Stimulated activated naive B cell treated with anti-CD40 and anti-IgM and Interleukin-4, amounts not matched to agents 10 μg/mL and 1 μg/mL and 100 μg/mL, for 72 hours (primary cell): ENCODE measurements at places on chromosomes 5 and 9.

GRCh38 chr9:126862104-126862761 is 1.8 kb downstream of the ZBTB34 start:
- peaks cover 22% of the 10 kb centered on the region for H3K36me3 ChIP-seq
- H3K4me1 ChIP-seq = peaks cover 57% of the 10 kb centered on the region
- no peak for DNase-seq
- peaks cover 4% of the 10 kb centered on the region for H3K27me3 ChIP-seq
- H3K27ac ChIP-seq = peak overlapping the region; percentile 48

DNA sequence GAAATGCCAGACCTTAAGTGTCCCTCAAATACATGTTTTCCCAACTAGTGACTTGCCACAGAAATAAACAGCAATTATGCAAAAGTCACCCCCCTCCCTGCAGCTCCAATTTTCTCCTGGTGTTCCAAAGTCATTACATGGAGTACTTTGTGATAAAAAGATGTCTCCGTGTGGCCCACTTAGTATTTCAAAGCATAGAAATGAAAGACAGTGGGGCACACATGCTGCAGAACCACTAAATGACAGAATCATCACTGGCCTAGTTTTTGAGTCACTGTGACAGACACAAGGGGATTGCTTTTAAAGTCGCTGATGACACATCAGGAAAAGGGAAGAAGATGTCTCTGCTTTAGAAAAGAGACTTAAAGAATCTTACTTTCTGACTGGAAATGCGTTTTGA is 323.4 kb downstream of the PSAT1 start:
- no peak overlapping the region for H3K4me3 ChIP-seq
- H3K27ac ChIP-seq = no peak overlapping the region
- H3K36me3 ChIP-seq = no peaks in the 10 kb centered on the region

GRCh38 chr5:9713356-9713755 is 83.2 kb upstream of the TAS2R1 start:
- H3K4me3 ChIP-seq = no peak overlapping the region
- no peaks in the 10 kb centered on the region for H3K36me3 ChIP-seq
- H3K27ac ChIP-seq = no peak overlapping the region
- no peak for DNase-seq

- H3K4me3 ChIP-seq = peak overlapping the region; percentile 61
- H3K36me3 ChIP-seq = no peaks in the 10 kb centered on the region
- H3K4me1 ChIP-seq = peaks cover 57% of the 10 kb centered on the region
- peak overlapping the region; percentile 97 for H3K27ac ChIP-seq
Measured at GRCh38 chr9:113622600-113623400, 159.3 kb downstream of the RGS3 start.

DNA sequence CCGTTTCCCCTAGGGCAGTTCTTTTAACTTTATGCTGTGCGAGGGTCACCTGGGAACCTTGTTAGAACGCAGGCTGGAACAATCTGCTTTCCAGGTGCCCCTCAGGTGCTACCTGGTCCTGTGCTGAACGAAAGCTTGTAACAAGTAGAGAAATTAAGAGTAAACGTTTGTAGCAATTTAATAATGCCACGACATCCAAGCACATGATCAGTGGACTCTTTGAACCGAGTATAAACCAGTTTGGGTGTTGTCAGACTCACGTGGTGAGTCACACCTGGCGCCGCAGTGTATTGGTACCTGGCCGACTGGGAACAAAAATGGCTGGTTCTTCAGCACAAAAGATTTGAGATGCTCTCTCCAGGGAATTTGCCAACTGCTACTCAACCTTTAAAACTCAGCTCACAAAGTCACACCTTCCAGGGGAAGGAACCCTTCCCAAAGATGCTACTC is 926 bp upstream of the MYO10 start:
- peaks cover 11% of the 10 kb centered on the region for H3K4me1 ChIP-seq
- peaks cover 2% of the 10 kb centered on the region for H3K36me3 ChIP-seq
- peak overlapping the region; percentile 34 for H3K4me3 ChIP-seq
- DNase-seq = no peak
- no peak overlapping the region for H3K27ac ChIP-seq
- H3K27me3 ChIP-seq = peaks cover 52% of the 10 kb centered on the region

DNA sequence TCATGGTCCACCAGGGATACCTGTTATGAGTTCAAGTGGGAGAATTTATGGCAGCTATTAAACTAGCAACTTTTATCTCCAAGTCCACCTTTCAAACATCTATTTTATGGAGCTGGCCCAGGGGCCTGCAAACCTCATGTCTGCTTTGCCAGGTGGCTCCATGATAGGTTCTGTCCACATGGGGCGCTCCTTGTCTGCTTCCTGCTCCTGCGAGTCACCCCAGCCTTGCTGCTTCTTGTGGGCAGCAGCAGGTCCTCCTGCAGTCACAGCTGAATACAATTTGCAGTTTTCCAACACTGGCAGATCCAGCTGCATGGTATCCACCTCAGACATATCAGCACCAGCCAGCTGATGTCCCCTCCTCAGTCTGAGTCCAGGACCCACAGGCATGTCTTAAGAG is 39.6 kb upstream of the FRRS1L start:
- H3K27ac ChIP-seq = no peak overlapping the region
- no peaks in the 10 kb centered on the region for H3K4me1 ChIP-seq
- H3K4me3 ChIP-seq = no peak overlapping the region
- no peaks in the 10 kb centered on the region for H3K36me3 ChIP-seq
- DNase-seq = no peak
- H3K27me3 ChIP-seq = peaks cover 14% of the 10 kb centered on the region

DNA sequence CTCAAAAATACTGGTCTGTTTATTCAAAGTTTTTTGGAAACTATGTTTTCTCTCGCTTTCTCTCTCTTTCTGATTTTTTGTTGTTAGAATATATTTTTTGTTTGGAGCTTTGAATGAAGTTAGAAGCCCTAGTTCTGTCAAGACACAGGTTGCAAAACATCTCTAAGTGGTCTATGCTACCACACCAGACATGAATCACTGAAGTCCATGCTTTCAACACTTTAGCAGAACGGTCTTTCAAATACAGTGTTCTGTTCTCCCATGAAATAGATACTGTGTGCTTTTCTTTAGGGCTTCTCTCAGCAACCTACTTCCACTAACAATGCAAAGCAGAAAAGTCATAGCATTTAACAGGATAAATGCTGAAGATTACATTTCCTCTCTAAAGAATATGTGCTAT is 392.5 kb downstream of the TMEM167A start:
- H3K4me3 ChIP-seq = no peak overlapping the region
- no peaks in the 10 kb centered on the region for H3K36me3 ChIP-seq
- H3K27ac ChIP-seq = no peak overlapping the region

- peaks cover 9% of the 10 kb centered on the region for H3K4me1 ChIP-seq
- H3K27ac ChIP-seq = no peak overlapping the region
- no peak overlapping the region for H3K4me3 ChIP-seq
- H3K36me3 ChIP-seq = peaks cover 3% of the 10 kb centered on the region
- peaks cover 8% of the 10 kb centered on the region for H3K27me3 ChIP-seq
- no peak for DNase-seq
Measured at GRCh38 chr9:99286536-99286935, 64.5 kb downstream of the SEC61B start.

DNA sequence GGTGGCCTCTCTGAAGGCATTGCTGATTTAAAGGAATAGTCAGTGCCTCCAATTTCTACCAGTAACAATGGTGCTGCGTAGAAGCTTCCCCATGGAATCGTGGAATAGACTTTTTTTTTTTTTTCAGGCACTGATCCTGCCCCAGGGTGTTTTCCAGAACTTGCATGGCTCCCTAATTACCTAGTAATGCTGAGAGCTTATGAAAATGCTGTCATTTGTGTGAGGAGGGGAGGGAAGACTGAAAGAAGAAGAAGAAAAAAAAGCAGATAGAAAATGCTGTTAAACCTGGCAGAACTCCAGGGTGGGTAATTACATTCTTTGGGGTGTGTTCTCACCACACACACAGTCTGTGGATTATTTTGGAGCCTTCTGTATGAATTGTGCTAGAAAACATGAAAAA is 4.8 kb upstream of the GRIA1 start:
- DNase-seq = no peak
- H3K27me3 ChIP-seq = peaks cover 9% of the 10 kb centered on the region
- H3K4me3 ChIP-seq = no peak overlapping the region
- H3K27ac ChIP-seq = no peak overlapping the region
- no peaks in the 10 kb centered on the region for H3K36me3 ChIP-seq
- H3K4me1 ChIP-seq = no peaks in the 10 kb centered on the region

- DNase-seq = no peak
- peak overlapping the region; percentile 56 for H3K27ac ChIP-seq
- H3K4me1 ChIP-seq = peaks cover 94% of the 10 kb centered on the region
- H3K4me3 ChIP-seq = no peak overlapping the region
Measured at GRCh38 chr5:132069561-132069960, 4.0 kb upstream of the CSF2 start.

- H3K27ac ChIP-seq = peak overlapping the region; percentile 73
- peaks cover 26% of the 10 kb centered on the region for H3K4me1 ChIP-seq
- H3K36me3 ChIP-seq = no peaks in the 10 kb centered on the region
- DNase-seq = no peak
- no peak overlapping the region for H3K4me3 ChIP-seq
- no peaks in the 10 kb centered on the region for H3K27me3 ChIP-seq
Measured at GRCh38 chr5:149793256-149793550, 63.1 kb downstream of the PPARGC1B start.
